GM23338 (cell line): ENCODE measurements at places on chromosomes 3 and 15. TPM values are rescaled to one million over a fixed set of nuclear protein-coding genes. Genes with fewer than 3 reads are reported as not detected.

- DNase-seq, result no peak
Observed at GRCh38 chr3:71705681-71706080, 19.5 kb downstream of the EIF4E3 start.

The EHHADH gene
- polyA plus RNA-seq, result 1.7 and 2.5 TPM in 2 replicates

- peak; percentile 86 for DNase-seq
Observed at GRCh38 chr3:55486857-55487380, at the start of gene WNT5A. Gene WNT5A, minus strand, starts transcription at chr3:55487306. Its CDS starts 321 bp downstream, at chr3:55486985.

DNA sequence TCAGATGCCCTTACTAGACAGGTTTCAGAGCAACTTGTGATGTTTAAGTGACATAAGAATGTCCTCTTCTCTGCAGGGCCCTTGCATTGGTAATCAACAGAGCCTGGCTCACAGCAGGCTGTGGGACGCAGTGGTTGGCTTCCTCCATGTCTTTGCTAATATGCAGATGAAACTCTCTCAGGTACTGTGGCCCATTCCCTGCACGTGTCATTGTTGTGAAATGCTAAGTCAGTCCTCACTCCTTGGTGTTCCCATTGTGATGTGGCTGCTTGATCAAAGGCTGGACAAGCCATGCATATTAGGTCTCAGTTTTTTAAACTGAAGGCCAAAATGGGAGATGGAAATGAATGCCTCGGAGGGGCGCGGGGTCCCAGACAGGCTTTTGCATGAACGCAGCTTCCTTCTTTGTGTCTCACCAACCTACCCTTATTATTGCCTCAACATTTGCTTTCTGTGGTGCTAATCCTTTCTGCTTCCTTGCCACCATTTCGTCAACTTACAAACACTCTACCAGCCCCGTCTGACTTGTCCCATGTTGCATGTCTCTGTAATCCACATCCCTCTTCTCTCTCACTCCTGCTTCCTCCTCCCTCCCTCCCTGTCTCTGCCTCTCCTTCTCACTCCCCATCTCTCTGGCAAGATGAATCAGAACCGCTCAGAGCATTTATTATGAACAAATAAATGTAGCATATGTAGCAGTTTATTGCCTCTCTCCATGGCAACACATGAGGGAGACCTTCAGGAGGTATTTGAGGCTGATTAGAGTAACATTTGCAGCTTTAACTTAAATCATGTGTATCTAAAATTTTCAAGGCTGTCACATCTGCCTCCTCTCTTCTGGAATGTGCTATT lies 133.2 kb upstream of the CHRM5 start:
- peak; percentile 77 for DNase-seq

DNA sequence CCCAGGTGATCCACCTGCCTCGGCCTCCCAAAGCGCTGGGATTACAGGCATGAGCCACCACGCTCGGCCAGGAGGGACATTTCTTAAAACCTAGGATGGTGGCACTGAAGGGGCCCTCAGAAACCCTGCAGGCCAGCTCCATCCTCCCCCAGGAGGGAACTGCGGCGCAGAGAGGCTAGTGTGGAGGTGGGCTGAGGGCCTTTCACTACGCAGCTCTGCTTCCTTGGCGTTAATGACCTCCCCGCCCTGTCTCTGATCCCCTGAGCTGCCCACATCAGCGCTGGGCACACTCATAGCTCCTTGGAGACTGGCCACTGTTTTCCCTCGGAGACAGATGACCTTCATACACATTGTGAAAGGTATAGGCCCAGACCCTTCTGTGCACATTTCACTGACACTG lies 46.2 kb upstream of the MAGEF1 start:
- DNase-seq, result no peak

- peak; percentile 88 for DNase-seq
Observed at GRCh38 chr3:157572559-157573270, 69.5 kb upstream of the VEPH1 start.

DNA sequence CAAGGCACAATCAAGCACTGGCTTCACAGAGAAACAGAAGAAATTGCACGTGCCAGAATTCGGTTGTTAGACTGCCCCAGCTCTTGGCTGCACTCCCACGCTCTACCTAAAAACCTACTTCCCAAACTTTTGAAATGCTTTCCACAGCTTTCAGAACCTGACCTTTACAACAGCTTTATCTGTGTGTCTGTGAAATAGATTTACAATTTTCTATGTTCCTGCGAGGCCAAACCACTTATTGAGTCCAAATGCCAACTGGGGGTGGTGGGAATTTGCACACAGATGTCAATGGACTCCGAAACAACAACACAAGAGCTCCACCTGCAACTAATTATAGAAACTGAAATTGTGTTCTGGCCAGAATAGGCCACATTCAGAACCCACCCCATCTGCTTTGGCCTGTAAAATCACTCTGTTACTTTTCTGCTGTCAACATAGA lies 44.6 kb downstream of the ERC2 start:
- no peak for DNase-seq

GRCh38 chr3:189158034-189158433 lies 13.7 kb upstream of the TPRG1 start:
- no peak for DNase-seq

The TCF12 gene
- polyA plus RNA-seq, result 26.9 and 27.6 TPM in 2 replicates

DNA sequence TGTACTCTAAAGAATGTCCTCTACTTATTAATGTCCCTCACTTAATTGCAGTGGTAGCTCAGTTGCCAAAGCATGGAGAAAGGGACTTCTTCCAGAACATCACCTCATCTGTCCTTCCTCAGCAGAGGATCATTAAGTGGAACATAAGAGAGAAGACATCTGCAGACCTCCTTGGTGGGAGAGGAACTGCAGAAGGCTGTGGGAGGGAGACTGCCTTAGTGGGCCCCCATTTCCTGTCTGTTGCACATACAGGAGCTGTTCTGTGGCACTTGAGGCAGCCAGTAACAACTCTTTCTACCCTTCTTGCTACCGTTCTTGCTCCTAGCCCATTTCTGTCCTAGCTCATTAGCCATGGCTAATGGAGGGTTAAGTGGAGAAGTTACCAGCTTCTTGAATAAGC lies 33.6 kb downstream of the HPS3 start:
- no peak for DNase-seq

The STARD5 gene
- polyA plus RNA-seq, result 3.8 and 4.5 TPM in 2 replicates

GRCh38 chr3:129556890-129557547 lies 14.0 kb downstream of the H1-8 start:
- DNase-seq, result no peak

DNA sequence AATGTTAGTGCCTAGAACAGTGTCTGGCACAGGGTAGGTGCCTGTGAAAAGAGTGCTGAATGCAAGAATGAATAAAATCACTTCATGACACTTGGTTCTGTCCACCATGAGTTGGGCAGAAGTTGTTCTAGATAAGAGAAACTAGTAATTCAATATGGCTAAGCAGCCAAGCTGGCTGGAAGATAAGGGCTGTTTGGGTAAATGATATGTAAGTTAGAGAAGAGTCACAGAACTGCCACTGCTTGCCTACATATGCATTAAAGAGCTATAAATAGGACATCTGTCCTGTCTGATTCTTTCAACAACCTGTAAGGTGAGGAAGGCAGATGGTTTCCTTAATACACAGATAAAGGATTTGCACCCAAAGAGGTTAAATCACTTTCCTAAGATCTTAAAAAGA lies 13.1 kb downstream of the MTMR10 start:
- no peak for DNase-seq

The MUC20 gene
- polyA plus RNA-seq, result 0.29 TPM in 1 of 2 replicates, not detected in the other

The FES gene
- polyA plus RNA-seq, result 2.7 and 3.1 TPM in 2 replicates

- no peak for DNase-seq
Observed at GRCh38 chr15:29937956-29938355, 115.7 kb upstream of the TJP1 start.

GRCh38 chr15:100175406-100176114 lies 166.2 kb downstream of the ADAMTS17 start:
- DNase-seq, result no peak

GRCh38 chr15:89127054-89127702 lies 38.9 kb downstream of the ABHD2 start:
- no peak for DNase-seq

GRCh38 chr3:122519693-122520092 lies 5.0 kb upstream of the KPNA1 start:
- DNase-seq, result no peak

The UCN2 gene
- polyA plus RNA-seq, result not detected in 2 replicates

The A4GNT gene
- polyA plus RNA-seq, result not detected in 2 replicates

DNA sequence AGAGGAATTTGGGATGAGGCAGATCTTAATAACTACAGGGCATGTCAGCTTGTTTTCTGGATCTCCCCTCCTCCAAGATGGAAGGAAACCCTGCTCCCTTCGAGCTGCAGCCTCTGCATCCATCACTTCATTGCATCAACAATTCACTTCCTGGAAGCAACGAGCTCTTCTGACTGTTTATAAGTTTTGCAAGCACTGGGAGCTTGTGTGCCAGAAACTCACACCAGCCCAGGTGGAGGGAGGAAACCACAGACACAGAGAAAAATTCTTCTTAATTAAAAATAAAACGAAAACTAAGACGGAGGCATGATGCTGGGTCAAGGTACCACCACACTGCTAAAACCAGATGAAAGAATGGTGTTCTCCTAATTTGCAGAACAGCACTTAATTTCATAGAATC lies 10.6 kb downstream of the LRIG1 start:
- no peak for DNase-seq

DNA sequence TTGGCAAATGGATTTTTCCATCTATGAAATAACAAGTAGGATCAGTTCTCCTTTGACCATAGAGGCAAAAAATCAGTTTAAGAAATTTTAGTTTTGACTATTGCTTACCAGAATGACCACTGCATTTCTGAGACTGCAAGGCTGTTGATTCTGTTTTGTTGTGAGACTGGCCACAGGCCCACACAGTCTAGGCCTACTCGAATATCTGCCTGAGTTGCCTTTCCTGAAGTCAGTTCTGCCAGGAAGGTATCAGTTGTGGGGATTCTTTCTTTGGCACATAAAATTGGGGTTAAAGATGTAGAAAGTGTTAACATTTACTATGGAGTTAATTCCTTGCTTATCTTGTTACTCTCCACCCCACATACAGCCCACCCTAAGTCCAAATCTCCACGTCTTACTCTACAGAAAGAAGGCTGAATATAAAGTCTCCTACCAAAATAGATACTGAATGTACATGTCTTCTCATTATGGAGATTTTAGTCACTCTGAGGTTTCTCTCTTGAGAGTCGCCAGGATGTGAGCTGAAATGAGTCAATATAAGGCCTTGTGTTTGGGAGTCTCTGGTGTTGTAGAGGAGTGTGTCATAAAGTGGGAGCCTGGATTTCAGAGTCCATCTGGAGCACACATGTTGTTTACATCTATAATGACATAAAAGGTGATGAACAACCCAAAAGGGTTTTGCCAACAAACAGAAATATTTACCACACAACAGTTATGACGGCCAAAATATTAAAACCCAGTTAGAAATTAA lies 45.0 kb upstream of the WWTR1 start:
- no peak for DNase-seq

The SLC51B gene
- not detected in 2 replicates for polyA plus RNA-seq

- no peak for DNase-seq
Observed at GRCh38 chr3:178088963-178089362, 447.3 kb upstream of the KCNMB2 start.

- no peak for DNase-seq
Observed at GRCh38 chr3:52454250-52454937, 553 bp upstream of the TNNC1 start.

GRCh38 chr15:90001062-90001682 lies at the start of gene ZNF710:
Gene ZNF710, plus strand, starts transcription at chr15:90001324. Its CDS starts 65,814 bp downstream, at chr15:90067138.
- DNase-seq, result peak; percentile 88
